Aorta (tissue), 5 donors: ENCODE measurements at places on chromosomes 2 and 18. TPM values are rescaled to one million over a fixed set of nuclear protein-coding genes. Genes with fewer than 3 reads are reported as not detected.

DNA sequence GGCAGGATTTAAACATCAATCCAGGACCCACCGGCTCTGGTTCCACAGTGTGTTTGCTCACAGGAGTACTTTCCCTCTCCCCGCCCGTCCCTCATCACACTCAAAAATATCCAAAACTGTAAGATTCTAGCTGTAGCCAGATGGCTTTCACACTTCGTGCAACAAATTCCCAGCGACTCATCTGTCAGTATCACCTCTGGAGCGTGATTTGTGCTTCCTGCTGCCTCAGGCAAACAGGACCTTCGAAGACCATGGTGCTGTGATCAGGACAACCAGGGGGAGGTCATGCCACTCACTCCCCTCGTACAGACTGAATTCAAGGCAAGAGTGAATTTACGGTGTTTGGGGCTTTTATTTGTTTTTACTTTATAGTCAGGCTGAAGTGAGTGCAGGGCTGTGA, 154.5 kb upstream of the PID1 start:
- no peak for DNase-seq

DNA sequence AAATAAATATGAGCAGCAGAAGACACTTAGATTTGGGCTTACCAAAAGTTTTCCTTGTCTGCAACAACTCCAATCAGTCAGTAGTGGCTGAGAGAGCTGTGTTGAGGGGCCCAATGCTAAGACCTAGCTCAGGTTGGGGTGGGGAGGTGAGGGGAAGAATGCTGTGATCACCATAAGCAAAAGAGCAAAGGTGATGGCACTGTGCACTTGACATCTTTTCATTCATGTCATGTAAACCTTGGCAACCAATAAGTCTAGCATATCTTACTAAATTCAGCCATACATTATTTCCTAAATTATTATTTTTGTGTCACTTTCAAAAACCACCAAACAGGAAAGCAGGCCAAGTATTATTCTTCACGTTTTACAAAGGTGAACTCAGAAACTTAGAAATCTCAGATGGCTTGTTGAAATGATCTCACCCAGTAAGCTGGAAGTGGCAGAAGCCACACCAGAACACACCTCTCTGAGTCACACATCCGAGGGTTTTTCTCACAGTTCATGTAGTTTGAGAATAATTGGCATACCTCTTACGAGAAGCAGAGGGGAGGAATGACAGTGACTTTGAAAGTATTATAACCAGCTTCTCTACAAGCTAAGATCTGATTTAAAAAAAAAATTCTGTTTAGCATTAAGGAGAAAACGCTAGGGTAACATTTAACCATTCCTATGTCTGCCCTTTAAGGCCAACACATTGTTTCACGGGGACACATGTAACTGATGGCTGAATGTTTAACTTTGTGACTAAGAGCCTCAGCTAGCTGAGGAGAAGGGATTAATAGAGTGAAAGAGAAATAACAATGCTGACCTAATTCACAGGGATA, 43.3 kb upstream of the SETBP1 start:
- no peak for DNase-seq

C1GALT1C1L gene
- total RNA-seq: 0.29 TPM

TCF7L1 gene
- total RNA-seq: 35.7 TPM

DNA sequence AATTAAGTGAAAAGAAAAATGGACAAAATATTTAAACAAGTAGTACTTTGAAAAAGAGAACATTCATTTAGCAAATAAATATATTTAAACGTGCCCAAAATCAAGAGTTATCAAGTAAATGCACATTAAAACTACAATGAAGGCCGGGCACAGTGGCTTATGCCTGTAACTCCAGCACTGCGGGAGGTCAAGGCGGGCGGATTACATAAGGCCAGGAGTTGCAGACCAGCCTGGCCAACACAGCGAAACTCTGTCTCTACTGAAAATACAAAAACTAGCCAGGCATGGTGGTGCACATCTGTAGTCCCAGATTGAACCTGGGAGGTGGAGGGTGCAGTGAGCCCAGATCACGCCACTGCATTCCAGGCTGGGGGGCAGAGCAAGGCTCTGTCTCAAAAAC, 9.8 kb downstream of the STAM2 start:
- no peak for DNase-seq

DNA sequence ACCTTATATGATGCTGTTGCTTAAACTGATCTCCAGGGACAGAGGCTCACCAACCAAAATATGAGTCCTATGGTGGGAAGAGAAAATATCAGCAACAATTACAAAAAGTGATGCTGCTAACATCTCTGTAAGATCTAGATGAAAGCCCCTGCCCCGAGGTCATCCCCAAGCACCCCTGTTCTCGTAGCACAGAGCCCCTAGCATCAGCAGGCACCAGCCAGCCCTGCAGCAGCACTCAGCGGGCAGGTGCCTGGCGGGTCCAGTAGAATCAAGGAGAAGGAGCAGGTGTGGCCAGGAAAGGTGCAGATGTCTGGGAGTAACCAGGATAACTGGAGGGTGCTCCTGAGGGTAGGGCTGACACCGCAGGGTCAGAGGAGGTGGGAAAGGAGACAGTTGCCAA, 474.2 kb upstream of the MYT1L start:
- DNase-seq: no peak

GRCh38 chr2:43104763-43105162, 121.6 kb downstream of the ZFP36L2 start:
- DNase-seq: no peak

LYPD6 gene
- 0.23 TPM for total RNA-seq

GRCh38 chr18:62458346-62458745, 64.5 kb upstream of the ZCCHC2 start:
- DNase-seq: no peak

GRP gene
- not detected for total RNA-seq

DNA sequence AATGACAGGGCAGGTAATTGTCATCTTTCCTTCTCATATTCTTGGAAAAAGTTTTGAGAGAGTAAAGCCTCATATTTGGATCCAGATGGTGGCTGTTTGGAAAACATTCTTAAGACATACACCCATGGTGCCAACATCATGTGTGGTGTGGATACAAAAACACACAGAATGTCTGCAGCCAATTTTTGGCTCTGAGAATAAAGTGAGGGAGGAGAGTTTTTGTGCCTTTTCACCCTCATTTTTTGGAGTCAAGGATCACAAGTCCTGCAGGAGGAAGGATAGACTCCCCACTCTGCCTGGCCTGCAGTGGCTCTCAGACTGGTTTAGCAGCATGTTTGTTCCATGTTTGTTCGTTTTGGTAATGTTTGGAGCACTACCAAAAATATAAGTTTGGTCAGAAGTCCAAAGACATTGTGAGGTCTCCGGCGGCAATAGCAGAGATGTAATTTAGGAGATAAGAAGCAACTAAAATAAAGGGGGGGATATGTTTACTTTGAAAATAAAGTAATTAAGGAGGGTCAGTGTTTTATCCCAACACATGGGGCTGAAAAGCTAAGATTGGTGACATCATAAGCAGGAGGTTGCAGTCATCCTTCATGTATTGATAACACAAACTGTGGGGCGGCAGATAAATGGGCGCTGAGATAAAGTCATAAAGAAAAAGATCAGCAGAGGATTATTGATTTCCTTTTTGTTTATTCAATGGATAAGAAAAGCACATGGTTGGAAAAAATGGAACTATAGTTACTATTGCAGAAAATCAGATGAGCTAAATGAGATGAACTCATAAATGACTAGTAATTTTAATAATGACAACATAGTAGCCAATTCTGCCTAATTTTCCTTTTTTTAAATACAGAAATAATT, 655 bp downstream of the NOSTRIN start:
- no peak for DNase-seq

ANKRD53 gene
- 3.3 TPM for total RNA-seq

SIX3 gene
- not detected for total RNA-seq

SH3RF3 gene
- 24.4 TPM for total RNA-seq

- no peak for DNase-seq
Measured at GRCh38 chr2:198117406-198118041, 313.1 kb downstream of the PLCL1 start.

DNA sequence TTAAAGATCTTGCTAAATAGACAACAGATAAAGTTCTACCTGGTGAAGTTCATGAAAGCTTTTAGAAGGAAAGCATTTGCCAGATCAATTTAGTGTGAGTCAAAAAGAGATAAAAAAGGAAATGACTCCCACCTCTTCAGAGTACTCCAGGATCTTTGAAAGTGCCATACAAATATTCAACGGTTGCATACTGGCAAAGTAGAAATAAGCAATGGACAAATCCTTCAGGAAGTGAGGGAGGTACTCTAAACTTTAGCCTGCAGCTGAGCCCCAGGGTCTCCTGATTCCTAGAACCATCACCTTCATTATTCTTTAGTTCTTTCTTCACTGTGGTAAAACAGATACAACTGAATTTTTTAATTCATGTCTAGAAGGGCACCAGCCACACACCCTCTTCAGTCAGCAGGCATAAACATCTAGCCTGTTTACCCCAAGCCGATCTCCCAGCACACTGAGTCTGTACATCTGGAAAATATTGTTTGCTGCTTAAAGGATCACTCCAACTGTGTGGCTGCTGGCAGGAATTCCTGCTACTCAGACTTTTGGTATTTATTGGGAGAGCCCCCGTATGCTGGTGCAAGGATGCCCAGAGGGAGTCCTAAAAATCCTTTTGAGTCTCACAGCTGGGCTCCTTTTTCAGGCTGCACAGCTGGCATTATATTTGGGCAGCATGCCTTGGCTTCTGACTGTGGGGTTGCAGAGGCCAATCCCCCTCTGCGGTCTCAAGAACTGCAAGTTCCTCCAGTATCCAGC, 72.3 kb upstream of the SESTD1 start:
- DNase-seq: no peak

- DNase-seq: no peak
Measured at GRCh38 chr2:131367352-131367751, 3.4 kb upstream of the RAB6D start.

SETBP1 gene
- 42.4 TPM for total RNA-seq

GRCh38 chr2:72694715-72695496, 130.9 kb downstream of the EXOC6B start:
- DNase-seq: no peak

DNA sequence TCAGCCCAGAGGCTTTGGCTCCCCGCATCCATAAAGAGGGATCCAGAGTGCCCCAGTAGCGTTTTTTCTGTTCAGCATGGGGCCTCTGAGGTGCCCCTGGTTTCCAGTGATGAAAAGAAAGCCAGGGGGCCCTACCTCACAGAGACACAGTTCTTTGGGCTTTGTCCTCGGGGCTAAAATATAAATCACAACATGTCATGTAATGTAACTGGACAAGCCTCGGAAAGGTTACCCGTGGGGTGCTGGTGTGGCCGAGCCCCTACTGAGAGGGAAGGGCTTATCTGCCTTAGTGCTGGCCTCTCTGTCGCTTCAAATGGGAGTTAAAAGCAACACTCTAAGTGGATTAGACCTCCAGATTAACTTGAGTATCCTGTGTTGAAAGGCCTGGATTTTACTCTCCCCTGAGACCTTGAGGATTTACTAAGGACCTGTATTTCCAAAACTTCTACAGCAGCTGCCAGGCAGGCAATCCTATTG, 251.6 kb upstream of the APCDD1 start:
- DNase-seq: no peak
